ENCODE measurements at places on chromosomes 2 and 18. TPM values are rescaled to one million over a fixed set of nuclear protein-coding genes. Genes with fewer than 3 reads are reported as not detected.

The RESP18 gene
- not detected for total RNA-seq

The GPR45 gene
- not detected for total RNA-seq

- no peak for DNase-seq
Observed at GRCh38 chr2:127762846-127763245, 48.1 kb downstream of the WDR33 start.

DNA sequence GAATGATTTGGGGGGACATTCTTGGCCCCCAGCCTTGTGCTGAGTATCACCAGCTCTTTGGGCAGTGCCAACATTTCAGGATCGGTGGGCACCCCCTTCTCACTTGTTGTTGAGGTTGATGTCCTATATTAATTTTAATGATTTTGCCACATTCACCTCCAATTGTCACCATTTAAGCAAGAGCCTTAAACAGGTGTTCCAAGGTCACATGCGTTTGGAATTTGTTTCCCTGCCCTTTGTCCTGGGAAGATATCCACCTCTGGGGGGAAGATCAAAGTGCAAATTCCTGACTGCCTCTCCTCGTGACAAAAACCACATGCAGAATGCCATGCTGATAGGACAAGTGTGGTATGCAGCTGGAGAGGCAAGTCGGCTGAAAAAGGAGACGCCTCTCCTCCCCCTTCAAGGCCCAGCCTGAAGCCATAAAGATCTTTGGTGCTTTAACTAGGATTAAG is 72.5 kb upstream of the ID2 start:
- DNase-seq, result no peak
